ENCODE measurements at places on chromosomes 1 and 21.

DNA sequence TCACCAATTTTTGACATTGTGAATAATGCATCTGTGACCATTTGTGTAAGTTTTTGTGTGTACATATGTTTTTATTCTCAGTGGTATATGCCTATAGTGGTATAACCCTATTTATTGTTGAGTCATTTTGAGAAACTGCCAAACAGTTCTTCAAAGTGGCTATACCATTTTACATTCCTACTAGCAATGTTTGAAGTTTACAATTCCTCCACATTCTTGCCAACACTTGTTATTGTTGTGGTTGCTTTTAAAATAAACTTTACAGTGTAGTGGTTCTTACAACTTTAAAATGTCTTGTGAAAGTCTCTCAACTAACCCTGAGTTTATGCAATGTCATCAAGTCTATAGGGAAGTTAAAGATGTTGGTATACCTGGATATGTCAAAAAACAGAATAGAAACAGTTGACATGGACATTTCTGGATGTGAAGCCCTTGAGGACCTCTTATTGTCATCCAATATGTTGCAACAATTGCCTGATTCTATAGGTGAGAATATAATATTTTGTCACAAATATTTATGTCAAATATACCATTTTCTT is 219.4 kb downstream of the LRRC40 start:
- no peak for DNase-seq

- no peak for DNase-seq
Observed at GRCh38 chr21:38365521-38365920, 108.7 kb downstream of the KCNJ15 start.

DNA sequence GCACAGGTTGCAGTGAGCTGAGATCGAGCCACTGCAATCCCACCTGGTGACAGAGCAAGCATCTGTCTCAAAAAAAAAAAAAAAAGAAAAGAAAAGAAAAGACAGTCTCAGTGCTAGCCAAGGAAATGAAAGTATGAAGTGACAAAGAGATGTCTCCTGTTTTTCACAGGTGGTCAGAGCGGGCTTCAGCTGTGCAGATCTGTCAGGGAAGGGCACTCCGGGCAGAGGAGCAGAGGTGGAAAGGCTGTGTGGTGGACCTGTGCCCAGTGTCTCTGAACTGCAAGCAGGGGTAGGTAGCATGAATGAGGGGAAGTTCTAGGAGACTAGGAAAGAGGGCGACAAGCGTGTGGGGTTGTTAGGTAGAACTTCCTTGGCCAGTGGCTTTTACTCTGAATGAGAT is 67.5 kb downstream of the CD247 start:
- no peak for DNase-seq

DNA sequence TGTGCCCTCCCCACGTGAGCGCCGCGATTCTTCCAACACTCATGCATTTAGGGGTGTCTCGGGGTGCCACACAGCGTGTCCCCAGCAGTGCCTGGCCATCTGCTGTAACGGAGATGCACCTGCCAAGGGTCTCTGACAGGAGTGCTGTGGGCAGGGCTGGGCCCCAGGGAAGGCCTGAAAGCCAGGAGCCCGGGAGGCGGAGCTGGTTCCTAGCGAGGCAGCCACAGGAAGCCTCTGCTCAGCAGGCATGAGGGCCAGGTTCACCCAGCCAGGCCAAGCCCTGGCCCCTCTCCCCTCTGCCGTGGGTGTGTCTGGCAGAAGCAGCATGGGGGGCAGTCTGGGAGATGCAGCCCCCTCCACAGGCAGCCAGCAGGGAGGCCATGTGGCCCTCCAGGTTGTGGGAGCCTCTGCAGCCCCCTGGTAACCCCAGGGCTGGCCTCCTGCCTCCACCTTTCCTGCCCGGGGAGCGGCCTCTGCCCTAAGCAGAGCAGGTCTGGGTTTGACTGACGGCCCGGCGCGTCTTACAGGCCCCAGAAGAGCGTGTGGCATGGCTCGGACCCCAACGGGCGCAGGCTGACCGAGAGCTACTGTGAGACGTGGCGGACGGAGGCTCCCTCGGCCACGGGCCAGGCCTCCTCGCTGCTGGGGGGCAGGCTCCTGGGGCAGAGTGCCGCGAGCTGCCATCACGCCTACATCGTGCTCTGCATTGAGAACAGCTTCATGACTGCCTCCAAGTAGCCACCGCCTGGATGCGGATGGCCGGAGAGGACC is 30.4 kb downstream of the SLC19A1 start:
- DNase-seq, result no peak

DNA sequence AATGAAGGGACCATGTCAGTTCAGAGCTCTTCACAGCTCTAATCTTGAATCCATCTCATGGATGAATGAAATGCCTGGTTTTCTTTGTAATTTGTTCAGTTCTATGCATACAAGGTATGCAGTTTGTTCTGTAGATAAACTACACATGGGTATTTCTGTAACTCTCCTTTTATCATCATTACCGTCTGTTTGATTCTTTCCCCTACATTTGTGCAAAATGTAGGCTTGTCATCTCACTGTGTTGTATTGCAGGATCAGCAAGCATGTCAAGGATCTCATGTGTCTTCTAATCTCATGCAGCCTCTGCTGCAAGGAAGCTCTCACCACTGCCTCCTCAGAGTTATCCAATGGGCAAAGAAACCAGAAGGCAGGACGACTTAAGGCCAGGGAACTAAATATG is 79.3 kb downstream of the OLFML2B start:
- DNase-seq, result no peak
